ENCODE measurements at places on chromosomes 12 and 14.

GRCh38 chr14:38770251-38770650, 332.8 kb downstream of the SEC23A start:
- DNase-seq, result no peak

GRCh38 chr14:93089521-93090269, 26.0 kb downstream of the ITPK1 start:
- no peak for DNase-seq

DNA sequence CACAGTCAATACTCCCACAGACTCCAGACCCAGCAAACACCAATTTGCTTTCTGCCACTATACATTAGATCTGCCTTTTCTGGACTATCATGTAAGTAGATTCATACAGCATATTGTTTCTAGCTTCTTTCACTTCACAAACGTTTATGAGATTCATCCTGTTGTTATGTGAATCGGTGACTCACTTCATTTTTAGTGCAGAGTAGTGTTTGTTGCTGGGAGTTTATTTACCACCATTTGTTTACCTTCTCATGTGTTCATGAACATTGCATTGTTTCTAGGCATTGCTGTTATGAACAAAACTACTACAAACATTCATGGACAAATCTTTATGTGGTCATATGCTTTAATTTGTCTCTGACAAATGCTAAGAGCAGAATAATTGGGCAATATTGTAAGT, 807.8 kb upstream of the TMEM132C start:
- no peak for DNase-seq

DNA sequence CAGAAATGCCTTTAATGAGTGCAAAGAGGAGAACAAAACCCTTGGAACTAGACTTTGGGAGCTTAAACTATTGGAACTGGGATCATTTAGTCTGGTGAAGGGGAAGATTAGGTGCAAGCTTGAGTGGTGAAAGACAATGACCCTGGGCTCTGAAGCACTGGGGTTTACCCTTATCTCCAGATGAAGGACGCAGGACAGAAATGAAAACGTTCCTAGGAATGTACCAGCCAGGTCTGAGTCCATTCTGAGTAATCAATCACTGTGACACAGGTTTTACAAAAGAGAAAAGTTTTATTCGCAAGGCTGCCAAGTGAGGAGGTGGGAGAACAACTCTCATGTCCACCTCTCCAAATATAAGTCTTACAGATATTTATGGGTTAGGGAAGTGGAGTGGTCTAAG, 249.1 kb downstream of the LRIG3 start:
- no peak for DNase-seq

DNA sequence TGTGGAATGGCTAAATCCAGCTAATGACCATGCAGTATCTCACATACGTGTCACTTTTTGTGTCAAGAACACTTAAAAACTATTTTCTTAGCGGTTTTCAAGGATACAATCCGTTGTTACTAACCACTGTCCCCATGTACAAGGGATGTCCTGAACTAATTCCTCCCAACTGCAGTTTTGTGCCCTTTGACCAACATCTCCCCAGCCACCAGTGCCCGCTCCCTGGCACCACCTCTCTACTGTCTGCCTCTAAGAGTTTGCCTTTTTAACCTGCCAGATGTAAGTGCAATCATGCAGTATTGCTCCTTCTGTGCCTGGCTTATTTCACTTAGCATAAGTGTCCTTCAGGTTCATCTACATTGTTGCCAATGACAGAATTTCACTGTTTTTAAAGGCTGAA, 315.7 kb downstream of the TMEM121 start:
- DNase-seq, result no peak

- no peak for DNase-seq
Observed at GRCh38 chr12:76308866-76309265, 39.3 kb downstream of the BBS10 start.

GRCh38 chr12:108519558-108519957, 4.5 kb downstream of the FICD start:
- DNase-seq, result peak; percentile 55

- no peak for DNase-seq
Observed at GRCh38 chr14:31967669-31967975, 109.5 kb upstream of the ARHGAP5 start.

- no peak for DNase-seq
Observed at GRCh38 chr14:31950331-31950730, 126.8 kb upstream of the ARHGAP5 start.
